Activated CD4-positive, alpha-beta T cell treated with anti-CD3 and anti-CD28 coated beads for 48 hours (primary cell): ENCODE measurements at places on chromosomes 3 and 15.

GRCh38 chr15:78457101-78457500 is 19.1 kb downstream of the IREB2 start:
- no peak for DNase-seq

DNA sequence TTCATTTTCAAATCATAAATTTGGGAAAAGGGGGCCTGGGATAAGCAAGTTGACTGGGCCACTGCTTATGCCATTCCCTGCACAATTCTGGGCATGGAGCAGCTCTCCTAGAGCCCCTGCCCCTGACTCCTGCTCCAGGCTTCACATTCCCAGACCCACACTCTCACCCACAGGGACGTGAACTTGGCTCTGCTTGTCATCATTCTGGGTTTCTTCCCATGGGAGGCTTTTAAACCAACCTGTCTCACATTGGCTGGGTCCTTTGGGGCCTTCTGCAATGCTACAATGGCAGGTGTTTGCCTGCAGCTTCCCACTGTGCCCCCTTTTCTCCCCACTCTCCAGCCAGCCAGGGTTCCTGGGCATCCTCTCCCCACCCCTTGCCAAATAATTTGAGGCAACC is 49.1 kb downstream of the CYP19A1 start:
- DNase-seq, result no peak

DNA sequence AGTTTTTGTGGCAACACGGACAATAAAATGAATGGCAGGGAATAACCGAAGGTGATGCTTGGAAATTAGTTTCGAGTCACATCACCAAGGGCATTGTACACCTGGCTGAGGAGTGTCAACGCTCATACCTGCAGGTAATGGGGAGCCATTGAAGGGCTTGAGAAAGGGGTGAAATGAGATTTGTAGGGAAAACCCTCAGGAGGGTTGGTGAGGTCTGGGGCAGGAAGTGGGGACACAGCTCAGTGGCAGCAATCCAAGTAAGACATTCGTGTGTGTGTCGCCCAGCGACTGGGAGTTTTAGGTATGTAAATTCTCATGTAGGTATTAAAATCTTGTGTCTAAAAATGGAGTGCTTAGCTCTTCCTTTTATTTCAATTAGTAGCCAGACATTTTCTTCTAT is 14.3 kb downstream of the PARP14 start:
- no peak for DNase-seq

DNA sequence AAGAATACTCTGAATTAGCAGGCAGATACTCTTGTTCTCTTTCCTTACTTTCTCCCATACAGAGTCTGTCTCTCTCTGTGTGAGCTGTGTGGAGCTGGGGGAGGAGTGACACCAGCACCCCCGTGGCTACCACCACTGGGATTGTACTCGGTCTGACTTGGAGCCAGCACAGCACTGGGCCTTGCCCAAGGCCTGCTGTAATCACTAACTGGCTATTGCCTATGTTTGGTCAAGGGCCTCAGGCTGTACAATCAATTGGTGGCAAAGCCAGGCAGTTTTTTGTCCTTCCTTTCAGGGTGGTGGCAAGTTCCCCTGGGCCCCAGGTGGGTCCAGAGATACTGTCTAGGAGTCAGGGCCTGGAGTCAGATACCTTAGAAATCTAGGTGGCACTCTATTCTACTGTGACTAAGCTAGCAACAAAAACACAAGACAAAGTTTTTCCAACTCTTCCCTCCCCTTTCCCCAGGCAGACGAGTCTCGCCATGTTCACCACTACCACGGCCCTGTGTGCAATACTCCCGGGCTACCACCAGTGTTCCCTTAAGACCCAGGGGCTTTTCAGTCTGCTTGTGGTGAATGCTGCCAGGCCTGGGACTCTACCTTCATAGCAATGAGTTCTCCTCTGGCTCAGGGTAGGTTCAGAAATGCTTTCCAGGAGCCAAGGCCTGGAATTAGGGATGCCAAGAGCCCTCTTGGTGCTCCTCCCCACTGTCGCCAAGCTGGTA is 151.8 kb downstream of the KCNAB1 start:
- no peak for DNase-seq

- peak; percentile 29 for DNase-seq
These were observed 70.7 kb downstream of the ANXA2 start for GRCh38 chr15:60326824-60327654.

DNA sequence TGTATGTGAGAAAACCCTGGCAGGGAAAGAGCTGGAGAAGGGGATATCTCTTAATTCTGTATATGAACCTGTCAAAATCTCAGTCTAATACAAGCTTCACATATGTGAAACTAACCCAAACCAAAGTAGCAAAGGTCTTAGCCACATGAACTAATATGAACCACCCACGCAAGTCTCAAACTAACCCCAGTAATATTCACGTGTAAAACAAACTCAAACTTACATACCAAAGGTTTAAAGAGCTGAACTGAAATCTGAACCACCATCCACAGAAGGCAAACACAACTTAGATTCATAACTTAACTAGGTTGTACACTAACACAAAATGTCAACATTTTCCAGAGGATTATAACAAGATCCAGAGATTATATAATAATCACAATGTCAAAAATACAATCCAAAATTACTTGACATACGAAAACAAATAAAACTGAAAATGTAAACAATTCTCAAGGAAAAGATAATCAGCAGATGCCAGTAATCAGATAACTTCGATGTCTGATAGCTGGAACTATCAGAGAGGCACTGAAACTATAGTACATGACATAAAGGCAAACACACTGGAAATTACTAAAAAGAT is 64.1 kb downstream of the VPS13C start:
- DNase-seq, result no peak

DNA sequence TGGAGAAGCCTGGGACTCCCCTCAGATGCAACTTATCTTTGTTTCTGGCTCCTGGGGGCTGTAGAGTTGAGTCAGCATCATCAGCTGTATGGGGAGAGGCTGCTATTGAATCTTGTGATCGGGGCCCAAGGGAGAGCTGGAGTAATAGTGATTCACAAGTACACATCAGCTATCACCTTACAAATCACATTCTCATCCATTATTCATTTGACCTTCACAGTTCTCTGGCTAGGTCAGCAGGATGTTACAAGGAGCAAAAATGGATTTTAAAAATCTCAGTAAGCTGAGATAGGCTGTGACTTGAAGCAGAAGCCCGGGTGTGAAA is 175.0 kb downstream of the OPA1 start:
- DNase-seq, result no peak

DNA sequence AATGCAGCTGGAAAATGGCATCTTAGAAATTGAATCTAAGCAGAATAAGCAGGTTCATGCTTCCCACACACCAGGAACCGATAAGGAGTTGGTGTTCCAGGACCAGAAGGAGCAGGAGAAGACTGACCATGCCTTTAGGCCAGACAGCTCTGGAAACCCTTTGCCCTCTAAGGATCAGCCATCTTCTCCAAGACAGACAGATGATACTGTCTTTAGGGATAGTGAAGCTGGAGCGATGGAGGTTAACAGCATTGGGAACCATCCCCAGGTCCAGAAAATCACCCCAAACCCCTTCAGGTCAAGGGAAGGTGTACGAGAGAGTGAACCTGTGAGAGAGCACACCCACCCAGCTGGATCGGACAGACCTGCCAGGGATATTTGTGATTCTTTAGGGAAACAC is 49.2 kb downstream of the CDAN1 start:
- no peak for DNase-seq

DNA sequence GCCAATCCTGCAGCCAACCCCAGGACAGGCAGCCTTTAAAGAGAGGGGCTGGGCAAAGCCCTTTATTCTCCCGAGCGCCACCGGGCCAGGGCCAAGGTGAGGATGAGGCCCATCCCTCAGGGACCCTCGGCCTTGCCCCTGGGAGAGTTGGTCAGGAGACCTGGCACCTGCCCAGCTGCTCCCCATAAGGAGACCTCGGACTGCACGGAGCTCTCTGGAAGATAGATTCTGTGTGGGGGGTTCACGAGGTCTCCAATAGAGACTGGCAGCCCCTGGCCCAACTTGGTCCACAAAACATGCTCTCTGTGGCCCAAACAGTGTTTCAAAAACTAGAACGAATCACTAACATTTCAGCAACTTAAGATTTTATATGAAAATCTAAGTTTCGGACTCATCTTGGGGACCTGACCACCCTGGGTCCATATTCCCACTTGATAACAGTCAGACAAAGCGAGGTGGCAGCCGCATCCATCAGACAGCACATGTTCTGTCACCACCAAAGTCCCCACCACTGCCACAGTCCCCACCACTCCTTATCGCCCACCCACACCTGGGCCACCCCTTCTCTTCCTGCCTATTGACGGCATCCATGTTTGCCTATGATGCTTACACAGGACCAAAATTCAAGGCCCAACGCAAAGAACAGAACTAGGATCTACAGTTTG is 114.4 kb upstream of the RPL32 start:
- DNase-seq, result no peak

GRCh38 chr3:31241533-31241932 is 291.2 kb upstream of the STT3B start:
- no peak for DNase-seq

- no peak for DNase-seq
These were observed 171.9 kb downstream of the CACNA2D3 start for GRCh38 chr3:54294214-54294613.

DNA sequence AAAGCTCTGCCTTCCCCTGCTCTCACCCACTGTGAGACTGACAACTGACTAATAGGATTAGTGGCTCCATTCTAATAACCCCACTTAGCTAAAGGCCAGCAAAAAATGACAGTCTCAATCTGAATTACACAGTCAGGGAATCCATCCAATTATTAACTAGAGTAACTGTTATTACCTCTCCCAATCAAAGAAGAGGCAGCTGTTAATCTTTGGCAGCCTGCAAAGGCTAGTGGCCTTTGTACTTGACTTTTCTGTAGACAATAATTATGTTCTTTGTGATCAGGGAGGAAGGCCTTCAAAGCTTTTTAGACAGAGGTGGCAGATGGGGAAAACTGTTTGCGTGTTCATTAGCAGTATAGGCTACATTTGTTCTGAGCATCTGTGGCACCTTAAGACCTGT is 177.7 kb downstream of the ISL2 start:
- DNase-seq, result no peak

DNA sequence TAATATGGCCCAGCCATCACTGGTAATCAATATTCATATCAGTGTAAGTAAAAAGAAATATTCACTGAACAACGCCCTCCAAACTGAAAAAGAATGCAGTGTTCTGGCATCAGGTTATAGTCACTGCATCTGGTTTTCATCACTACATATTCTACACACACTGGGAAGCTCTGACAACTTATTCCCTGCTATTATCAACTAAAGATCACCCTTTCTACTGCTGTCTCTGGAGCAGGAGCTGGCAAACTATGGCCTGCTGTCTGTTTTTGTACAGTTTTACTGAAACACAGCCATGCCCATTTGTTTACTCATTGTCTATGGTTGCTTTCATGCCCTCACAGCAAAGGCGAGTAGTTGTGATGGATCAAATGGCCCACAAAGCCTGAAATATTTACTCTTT is 35.3 kb downstream of the TUBGCP4 start:
- no peak for DNase-seq

DNA sequence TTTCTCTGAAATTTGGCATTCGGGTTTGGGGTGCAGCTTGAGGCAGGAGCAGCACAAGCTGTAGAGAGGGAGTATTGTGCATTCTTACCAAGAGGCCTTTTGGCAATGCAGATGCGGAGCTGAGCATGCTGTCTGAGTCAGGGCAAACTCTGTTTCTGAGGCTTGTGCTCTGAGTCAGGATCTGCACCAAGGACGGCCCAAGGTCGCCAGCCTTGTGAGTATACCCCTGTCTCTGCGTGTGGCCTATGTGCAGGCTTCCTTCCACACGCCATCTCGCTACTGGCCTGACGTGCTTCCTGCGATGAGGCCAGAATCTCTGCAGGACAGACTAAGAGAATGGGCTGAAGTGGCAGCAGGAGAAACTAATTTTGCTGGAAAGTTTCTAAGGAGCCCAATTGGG is 83.8 kb upstream of the ROPN1 start:
- DNase-seq, result no peak

GRCh38 chr3:80771085-80771484 is 990.4 kb downstream of the GBE1 start:
- DNase-seq, result no peak

DNA sequence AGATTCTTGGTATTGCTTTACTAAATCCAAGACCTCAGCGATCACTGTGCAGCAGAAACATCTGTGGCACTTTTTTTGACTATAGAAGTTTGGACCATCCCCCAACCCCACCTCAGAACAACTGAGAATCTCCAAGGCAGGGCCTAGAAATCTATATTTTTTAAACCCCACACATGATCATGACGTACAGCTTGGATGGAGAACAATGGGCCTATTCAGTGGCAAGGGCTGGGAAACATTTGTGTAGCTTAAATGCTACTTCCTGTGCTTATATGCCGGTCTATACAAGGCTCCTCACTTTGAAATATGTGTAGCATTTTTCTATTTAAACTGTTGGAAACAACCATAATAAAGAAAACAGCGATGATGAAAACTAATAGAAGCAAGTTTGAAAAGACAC is 55.1 kb upstream of the SPRED1 start:
- DNase-seq, result no peak

DNA sequence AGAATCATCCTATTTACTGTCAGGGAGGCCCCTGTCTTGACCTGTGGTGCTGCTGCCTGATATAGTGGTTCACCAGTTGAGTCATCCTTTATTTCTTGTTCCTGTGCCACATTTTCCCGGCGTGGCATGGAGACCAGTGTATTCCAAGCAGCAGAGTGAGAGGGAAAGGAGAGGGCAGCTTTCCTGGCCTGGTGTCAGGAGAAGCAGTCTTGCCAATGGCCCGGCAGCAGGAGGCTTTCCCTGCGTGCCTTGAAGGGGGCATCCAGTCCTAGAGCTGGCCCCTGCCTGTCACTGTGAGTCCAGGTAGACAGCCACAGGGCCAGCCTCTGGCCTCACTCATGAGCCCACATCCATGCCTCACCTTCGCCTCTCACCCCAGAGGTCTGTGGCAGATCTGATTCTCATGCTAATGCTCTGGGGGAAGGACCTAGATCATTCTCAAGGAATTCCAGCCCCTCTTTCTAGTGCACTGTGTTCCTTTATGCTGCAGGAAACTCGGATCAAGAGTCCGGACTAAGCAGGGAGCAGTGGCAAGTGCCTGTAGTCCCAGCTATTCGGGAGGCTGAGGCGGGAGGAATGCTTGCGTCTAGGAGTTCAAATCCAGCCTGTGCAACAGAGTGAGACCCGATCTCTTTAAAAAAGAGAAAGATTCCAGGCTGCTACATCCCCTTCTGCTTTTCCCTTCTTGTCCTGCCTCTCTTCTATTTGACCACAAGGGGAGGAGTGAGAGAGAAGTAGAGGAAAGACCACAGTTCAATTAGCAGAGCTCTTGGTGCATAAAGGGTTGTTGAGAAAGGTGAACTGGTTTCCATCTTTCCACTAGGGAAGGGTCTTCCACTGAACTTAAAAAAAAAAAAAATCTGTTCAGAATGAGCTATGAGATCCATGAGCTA is 66.8 kb upstream of the HACD2 start:
- DNase-seq, result no peak

GRCh38 chr3:42012383-42012934 is 50.6 kb upstream of the ULK4 start:
- no peak for DNase-seq

DNA sequence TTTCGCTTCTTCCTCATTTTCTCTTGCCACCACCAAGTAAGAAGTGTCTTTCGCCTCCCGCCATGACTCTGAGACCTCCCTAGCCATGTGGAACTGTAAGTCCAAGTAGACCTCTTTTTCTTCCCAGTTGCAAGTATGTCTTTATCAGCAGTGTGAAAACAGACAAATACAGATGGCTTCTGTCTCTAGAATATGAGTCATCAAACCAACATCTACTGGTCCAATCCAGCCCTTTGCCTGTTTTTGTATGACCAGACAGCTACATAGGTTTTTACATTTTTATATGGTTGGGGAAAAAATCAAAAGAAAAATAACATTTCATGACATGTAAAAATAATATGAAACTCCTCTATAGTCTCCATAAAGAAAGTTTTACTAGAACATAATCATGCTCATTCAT is 118.7 kb upstream of the PTPRG start:
- no peak for DNase-seq
